ENCODE measurements at places on chromosomes 1 and 21.

DNA sequence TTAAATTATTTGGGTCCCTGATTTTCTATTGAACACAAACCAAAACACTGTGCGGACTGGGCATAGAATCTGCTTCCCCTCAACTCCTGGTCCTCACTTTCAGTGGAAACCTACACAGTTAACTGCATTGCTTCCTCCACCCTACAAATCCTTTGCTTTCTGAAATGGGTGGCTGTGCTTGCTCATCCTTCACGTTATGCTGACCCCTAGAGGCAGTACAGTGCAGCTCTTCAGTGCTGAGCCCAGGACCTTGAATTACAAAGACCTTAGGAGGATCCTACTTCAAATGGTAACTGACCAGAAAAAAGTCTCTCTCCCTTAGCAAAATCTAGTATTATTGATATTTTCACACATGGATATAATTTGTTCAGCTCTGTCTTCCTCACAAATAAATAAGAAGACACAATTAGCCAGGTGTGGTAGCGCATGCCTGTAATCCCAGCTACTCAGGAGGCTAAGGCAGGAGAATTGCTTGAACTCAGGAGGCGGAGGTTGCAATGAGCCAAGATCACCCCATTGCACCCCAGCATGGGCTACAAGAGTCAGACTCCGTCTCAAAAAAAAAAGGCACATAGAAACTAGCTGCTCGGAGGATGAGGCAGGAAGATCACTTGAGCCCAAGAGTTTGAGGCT, 63.4 kb upstream of the L1TD1 start:
- no peak for DNase-seq

DNA sequence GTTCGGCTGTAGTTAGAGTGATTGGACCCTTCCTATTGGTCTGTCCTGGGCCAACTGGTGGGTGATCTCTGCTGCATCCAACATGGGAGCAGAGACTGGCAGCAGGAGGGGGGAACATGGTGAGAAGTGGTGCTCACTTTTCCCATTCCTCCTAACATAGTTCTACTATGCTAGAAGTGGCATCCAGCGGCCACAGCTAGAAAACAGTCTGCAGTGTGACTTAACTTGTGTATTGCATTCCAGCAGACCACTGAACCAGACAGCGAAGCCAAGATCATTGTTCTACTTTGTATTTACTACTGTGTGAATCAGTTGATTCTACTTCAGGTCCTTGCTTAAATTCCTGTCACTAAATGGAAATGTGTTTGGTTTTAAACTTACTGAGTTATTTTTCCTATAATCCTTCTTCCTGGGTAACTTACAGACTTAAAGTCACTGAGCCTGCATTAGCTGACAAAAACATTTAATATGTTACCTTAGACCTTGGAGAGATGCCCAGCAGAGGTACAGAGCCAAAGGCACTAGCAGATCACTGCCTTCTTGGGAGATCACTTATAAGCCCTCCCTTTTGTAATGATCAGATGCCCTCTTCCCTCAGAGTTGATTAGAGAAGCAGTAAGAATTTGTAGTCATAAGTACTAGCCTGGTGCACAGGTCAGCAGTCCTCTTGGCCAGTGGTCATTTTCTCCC, 8.2 kb downstream of the FABP3 start:
- no peak for DNase-seq

DNA sequence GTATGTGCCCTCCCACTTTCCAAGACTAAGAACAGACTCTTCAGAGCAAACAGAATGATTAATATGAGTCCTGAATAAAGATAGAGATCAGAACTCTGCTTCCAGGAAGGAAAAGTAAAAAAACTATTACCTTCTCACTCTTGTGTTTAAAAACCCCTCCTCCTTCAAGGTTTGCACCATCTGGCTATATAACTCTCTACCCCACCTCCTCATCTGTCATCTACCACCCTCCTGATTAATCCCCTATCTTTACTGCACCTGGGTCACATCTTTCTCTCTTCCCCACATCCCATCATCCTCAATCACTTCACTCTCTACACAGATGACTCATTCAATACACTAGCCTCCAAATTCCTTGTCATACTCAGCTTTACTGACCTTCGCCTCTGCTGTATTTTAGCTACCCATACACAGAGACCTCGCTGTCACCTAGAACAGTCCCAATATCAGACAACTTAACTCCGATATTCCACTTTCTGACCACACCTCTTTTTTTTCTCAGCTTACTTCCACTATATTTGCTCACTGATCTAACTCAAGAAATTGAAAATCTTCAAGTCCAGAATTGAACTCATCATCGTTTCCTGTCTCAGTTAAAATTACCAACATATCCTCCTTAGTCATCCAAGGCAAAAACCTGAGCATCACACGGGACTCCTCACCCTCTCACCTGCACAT, 3.7 kb downstream of the SCMH1 start:
- no peak for DNase-seq

DNA sequence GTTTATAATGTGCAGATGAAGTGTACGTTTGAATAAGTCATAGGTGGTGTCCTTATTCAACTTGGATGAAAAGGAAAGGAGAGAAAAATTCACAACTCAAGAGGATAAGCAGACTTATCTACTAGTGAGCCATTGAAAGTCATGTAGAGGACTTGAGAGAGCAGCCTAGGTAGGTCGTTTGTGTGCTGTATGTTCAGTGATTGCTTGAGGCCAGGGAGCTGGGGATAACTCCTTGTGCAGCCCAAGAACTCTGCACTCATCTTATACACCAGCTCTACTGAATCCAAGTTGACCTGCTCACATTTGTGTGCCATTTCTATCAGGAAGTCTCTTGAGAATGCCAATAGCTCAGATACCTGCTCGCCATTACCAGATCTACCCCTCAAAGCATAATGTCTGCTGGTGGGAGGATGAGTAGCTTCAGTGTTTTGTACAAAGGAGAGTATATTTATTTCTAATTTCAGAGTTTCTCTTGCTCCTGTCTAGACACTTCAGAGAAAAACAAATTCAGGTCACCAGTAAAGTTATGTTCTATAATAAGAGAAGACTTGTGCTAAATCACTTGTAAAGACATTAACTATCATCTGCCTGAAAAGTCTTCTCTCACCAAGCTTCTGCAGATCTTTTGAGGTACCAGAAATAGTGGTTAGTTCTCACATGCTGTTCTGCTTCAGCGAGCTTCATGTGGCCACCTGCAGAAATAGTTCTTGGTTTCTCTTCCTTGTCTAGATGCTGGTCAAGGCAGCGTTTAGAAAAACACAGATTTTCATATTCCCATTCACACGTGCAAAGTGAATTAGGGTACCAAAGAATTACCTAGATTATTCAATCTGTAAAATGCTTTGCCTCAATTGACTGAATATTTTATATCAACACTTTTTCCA, 10.8 kb downstream of the S1PR1 start:
- no peak for DNase-seq

- no peak for DNase-seq
Measured at GRCh38 chr1:154736841-154737240, 128.9 kb upstream of the ADAR start.

- no peak for DNase-seq
Measured at GRCh38 chr1:94636624-94637023, 95.1 kb upstream of the F3 start.

DNA sequence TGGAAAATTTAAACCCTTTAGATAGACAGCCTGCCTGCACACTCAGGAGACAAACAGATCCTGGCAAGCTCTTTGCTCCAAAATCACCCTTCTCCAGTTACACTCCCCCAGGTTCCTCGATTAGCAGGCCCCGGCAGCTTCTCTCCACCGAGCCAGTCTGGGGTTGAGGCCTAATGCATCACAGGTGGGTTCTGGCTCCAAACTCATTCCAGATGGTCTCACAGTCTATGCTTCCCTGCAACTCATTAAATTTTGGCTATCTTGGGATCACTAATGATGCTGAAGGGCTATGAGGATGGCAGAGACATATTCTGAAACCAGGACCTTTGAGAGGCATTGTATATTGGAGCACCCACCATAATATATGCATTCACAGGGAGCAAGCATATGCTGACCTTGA, 559.8 kb upstream of the USP24 start:
- DNase-seq = no peak

DNA sequence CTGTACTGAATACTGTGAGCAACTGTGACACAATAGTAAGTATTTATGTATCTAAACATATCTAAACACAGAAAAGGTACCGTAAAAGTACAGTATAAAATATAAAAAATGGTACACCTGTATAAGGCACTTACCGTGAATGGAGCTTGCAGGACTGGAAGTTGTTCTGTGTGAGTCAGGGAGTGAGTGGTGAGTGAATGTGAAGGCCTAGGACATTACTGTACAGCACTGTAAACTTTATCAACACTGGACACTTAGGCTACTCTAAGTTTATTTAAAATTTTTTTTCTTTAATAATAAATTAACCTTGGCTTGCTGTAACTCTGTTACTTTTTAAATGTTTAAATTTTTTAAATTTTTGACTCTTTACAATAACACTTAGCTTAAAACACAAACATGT, 24.5 kb upstream of the SHCBP1L start:
- DNase-seq = no peak

DNA sequence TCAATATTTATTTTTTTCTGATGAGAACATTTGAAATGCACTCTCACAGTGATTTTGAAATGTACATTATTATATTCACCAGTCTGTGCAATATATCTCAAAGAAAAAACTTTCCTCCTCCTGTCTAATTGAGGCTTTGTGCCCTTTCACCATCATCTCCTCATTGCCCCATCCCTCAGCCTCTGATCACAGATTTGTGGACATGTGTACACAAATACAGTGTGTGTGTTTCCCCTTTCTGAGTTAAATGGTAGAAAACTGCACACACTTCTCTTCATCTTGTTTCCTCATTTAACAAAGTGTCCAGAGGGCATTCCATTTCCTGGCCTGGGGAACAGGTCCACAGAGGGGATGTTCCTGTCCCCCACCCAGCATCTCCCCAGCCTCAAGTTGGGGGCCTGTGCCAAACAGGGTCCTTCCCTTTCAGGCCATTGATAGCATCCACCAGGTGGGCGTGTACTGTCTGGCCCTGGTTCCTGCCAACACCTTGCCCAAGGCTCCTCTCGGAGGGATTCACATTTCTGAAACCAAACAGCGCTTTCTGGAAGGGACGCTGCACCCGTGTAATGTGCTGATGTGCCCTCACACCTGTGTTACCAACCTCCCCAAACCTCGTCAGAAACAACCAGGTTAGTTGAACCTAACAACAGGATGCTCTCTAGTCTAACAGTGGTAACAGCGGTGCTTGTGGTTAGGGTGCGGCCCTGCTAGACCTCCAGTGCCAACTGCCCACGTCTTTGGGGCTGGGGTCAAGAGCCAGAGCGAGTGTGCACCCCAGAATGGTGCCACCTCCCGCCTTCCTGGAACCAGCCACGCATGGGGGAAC, 54.6 kb downstream of the S100B start:
- no peak for DNase-seq

DNA sequence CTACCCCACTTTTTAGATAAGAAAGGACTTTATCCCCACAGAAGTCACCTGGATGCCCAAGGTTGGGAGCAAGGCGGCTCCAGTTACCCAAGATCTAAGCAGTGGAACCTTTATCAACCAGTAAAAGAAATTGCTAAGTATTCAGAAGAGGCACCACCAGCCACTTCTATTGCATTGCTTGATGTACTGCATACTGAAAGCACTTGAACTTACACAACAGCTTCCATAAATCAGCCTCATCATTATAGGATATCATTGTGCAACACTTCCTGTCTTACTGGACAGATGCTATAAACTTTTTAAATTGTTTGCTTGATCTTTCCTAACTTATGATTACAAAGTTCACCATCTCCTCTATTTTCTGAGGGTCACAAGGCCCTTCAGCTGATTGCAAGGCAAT, 642.7 kb upstream of the CXADR start:
- DNase-seq = no peak

- no peak for DNase-seq
Measured at GRCh38 chr1:118039170-118039569, 109.6 kb downstream of the WDR3 start.

DNA sequence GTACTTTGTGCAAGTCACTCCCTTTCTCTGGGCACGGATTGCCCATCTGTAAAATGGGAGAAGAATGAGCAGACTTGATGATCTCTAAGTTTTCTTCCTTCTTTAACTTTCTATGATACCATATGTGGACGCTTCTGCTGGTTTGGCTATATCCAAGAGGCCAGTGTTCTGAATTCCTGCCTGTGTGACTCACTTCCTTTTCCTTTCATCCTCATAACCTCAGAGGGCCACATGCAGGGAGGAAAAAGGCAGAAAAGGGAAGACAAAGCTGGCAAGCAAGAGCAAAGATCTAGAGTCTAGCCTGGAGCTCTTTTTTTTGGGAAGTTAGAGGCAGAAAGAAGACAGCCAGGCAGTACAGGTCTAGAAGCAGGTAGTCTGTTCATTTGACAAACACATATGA, 151.2 kb downstream of the OMA1 start:
- DNase-seq = no peak

GRCh38 chr21:44486302-44486701, 31.0 kb downstream of the LRRC3 start:
- no peak for DNase-seq

DNA sequence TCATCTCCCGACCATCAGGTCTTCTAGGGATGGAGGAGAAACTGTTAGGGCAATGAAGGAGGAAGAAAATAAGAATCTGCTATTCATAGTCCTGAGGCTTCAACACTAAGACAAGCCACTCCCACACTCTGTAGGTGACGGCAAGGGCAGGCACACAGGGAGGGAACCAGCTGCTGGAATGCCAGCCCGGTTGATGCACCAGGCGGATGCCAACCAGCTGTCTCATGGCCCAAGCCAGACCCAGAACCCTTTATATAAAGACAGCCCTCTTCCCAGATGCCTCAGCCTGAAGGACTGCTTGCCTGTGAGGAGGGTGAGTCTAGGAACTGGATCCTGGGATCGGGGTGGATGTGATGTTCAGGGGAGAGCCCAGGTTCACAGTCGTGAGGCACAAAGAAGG, at the start of gene KPRP:
TSS of gene KPRP (plus strand) at position 279 of the 400 bp plus-strand sequence. CDS start 1,564 bp downstream, outside the sequence.
- no peak for DNase-seq

GRCh38 chr1:98371764-98372163, 289.8 kb upstream of the SNX7 start:
- no peak for DNase-seq

DNA sequence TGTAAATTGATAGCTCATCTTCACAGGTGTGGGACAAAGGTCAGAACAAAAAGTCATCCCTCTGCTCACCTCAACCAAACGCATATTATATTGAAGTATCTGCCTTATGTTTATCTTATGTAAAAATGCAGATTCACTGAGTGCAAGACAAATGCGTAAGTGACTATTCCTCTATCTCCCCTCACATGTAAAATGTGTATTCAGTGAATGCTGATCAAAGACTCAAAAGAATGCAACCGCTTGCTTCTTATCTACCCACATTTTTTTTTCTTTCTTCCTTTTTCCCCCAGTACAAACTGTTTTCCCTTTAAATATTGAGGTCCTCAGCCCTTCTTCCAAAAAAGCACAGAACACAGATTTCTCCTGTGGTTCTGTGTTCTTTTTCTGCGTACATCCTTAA, 1882.9 kb downstream of the NCAM2 start:
- no peak for DNase-seq
